ENCODE measurements at places on chromosomes 1 and 21.

GRCh38 chr1:5503556-5504363, 488.5 kb downstream of the NPHP4 start:
- DNase-seq: no peak

GRCh38 chr1:112312879-112313278, 83.1 kb upstream of the CTTNBP2NL start:
- no peak for DNase-seq

GRCh38 chr1:221725735-221726672, 15.9 kb downstream of the DUSP10 start:
- DNase-seq: peak; percentile 41

DNA sequence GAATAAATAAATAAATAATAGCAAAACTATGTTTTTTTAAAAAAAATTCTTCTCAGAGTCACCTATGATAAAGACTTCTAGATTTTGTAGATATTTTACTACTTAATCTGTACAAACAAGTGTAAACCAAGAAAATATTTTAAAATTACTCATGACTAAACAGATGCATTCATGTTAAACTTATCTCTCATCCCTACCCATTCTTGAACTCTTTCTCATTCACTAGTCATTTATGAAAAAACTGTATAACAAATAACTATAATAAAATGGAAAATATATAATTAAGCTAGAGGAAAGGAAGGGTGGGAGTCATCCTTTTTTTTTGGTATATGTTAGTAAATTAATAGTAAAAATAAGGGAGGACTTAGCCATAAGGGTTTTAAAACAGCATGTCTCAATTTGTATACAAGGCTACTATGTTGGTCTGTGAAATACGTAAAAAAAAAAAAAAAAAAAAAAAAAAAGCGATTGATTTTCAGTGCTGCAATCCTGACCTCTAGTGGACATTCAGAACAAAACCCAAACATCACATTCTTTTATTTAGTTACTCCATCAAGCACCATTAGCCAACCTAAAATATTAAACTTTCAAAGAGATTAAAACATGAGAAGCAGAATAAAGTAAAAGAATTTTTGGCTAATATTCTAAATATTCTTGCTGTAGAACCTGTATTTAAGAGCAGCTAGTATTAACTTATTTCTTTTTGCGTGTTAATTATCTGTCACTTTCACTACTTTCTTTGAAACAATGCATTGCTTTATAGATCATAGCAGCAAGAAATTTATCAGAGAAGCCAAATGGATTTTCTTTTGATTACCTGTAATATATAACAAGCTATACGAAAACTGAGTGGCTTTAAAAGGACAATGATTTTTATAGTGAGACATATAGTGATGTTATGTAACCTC, 255.8 kb upstream of the CACYBP start:
- DNase-seq: peak; percentile 51

GRCh38 chr1:214547747-214548146, 3.7 kb downstream of the PTPN14 start:
- DNase-seq: no peak

- DNase-seq: peak; percentile 60
Measured at GRCh38 chr1:85146972-85147359, 53.9 kb downstream of the SYDE2 start.

DNA sequence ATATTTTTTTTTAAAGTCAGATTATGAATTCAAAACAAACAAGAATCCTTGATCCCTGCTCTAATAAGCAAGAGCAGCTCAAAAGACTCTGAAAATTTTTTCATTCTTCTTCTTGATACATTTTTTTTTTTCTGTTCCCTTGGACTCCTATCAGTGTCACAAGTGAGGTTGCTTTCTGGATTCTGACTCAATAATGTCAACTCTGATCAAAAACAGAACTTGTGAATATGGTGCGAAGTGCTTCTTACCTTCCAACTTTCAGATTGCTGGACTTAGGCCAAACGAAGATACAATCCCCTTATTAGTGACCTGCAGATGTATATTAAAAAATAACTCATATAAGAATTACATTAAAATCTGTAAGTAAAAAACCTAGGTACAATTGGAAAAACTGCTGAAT, 136.1 kb downstream of the GPATCH2 start:
- DNase-seq: no peak

GRCh38 chr1:237180256-237180655, 138.3 kb downstream of the RYR2 start:
- DNase-seq: no peak

- peak; percentile 97 for DNase-seq
Measured at GRCh38 chr1:240190881-240191401, 99.3 kb downstream of the FMN2 start.

DNA sequence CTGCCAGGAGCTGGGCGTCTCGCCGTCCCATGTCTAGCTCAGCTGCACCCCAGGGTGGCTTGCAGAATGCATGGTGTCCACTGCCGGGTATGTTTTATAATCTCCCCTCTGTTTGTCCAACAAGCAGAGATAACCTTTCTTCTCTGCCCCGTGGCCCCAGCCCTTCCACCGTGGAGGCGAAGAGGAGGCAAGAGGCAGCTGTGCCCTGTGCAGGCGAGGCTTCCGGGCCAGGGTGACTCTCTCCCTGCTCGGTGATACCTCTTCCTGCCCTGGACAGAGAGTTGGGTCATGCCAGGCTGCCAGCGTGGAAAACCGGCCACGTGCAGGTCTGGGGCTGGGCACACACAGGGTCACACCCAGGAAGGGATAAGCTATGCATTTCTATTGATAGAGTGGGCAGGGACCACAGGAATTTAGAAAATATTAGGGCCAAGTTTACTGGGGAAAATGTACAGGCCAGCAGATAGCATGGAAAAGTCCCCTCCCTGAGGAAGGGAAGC, at the start of gene TFF2:
Gene TFF2 (minus strand): TSS at position 68 of the 500 bp plus-strand sequence. CDS start 37 bp downstream, at position 31.
- no peak for DNase-seq

DNA sequence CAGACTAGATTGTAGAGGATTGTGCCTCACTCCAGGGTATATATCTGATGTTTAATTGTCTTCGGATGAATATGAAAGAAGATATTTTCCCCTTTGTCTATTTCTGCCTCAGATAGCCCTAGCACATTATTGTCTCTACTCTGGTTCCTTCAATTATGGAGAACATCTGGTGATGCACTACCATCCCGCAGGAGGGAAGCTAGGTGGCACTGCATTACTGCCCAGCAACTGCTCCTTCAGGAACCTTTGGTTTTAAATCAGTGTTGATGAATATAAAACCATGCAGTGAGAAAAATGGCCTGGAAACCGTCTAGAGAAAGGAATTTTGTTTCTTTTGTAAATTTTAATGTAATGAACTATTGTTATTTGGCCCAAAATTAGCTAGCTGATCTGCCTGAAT, 68.5 kb downstream of the GPR88 start:
- peak; percentile 82 for DNase-seq

- peak; percentile 88 for DNase-seq
Measured at GRCh38 chr1:180680558-180681144, 48.8 kb downstream of the XPR1 start.

- DNase-seq: peak; percentile 95
Measured at GRCh38 chr1:200367841-200368534, 41.8 kb downstream of the ZNF281 start.

GRCh38 chr21:41147096-41147978, 20.6 kb upstream of the BACE2 start:
- no peak for DNase-seq

GRCh38 chr1:204979306-204979705, 63.7 kb upstream of the CNTN2 start:
- DNase-seq: no peak

DNA sequence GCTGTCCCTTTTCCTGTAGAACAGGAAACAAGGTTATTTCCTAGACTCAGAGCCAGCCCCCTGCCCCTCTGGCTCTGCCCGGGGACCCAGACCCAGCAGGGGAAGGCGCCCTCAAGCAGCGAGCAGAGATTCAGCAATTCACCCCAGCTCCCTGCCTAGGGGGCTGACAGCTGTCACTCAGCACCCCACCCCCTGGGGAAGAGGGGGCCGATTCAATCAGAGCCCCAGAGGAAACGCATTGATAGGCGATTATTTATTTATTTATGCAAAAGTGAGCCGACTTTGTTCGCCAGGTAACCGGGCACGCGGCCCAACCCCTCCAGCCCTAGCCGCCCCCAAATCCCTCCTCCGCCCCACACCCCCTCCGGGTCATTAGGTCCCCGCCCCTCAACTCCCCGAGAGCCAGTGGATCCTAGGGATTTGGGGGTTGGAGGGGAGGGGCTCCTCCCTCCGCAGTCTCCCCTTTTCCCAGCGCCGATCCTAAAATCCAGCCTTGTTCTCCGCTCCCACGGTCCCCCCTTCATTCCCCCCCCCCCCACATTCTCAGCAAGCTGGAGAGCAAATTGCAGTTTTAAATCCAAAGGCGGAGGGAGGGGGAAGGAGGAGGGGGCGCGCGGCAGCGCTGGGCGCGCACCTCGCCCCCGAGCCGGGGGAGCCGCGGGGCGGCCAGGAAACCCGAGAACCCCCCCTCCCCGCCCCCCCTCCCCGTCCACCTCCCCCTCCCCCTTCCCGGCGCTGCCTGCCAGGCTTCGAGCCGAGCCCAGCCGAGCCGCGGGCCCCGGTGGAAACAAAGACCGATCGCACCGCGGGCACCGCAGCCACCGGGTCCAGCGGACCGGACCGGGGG, 1.3 kb downstream of the AHDC1 start:
- peak; percentile 32 for DNase-seq

DNA sequence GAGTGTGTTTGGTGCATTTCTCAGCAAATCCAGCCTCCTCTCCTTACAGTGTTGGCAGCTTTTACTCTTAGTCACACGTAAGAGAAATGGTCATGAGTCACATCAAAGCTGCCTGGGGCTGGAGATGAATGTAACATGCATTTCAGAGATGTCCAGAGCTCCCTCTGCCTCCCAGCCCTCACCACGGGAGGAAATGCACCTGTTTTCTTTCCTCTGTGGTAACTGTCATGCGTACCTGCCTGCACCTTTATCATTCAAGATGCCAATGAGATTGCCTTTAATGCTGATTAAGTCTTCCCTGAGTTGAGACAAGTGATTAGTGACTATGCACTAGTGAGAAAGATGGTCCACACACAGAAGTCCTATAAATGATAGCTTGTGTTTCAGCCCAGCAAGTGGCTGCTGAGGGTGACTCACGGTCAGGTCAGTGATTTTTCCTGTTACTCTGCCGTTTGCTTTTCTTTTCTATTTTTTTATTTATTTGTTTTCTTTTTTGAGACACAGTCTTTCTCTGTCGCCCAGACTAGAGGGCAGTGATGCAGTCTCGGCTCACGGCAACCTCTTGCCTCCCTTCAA, 277.3 kb upstream of the FMN2 start:
- peak; percentile 69 for DNase-seq

DNA sequence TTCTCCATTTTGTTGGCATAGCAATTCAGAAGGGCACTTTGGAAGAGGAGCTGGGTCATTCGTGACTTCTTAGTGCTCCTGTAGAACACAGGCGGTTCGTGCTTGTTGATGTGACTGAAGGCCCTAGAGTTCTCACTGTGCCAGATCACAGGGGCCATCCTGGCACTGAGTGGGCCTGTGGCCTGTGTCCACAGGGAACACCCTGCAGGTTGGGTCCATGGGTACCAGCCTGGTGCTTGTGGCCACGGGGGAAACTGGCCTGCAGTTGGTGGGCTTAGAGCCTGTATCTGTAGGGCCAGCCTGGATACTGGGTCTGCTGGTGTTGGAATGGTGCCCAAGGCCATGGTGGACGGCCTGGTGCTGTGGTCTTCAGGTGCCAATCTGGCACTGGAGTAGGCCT, 9.2 kb downstream of the OR2G3 start:
- no peak for DNase-seq

GRCh38 chr21:37548521-37548981, 182.0 kb downstream of the DYRK1A start:
- no peak for DNase-seq

All from amniotic epithelial cell (primary cell).